Glomerular endothelial cell (primary cell): ENCODE measurements at places on chromosomes 5 and 9. TPM values are rescaled to one million over a fixed set of nuclear protein-coding genes. Genes with fewer than 3 reads are reported as not detected.

Gene FOXD1
- 10.8 and 16.8 TPM in 2 replicates for total RNA-seq

GRCh38 chr5:92402956-92403702, 1020.0 kb upstream of the ARRDC3 start:
- DNase-seq, result no peak

DNA sequence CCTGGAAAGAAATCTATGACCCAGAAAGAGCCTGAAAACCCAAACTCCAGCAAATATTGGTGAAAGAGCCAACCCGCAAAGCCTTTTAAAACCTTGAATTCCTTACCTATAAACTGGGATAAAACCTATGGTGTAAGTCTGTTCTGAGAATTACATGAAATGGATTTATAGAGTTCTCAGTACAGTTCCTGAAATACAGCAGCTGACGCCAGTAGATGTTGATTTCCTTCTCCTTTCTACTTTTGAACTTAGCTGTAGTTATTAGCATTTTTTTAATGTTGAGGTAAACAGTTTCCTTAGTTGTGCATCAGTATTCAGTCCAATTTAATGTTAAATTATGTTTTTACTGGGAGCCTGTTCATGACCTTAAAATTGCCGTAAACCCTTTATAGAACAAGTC, 3.7 kb downstream of the SPIN1 start:
- no peak for DNase-seq

Gene GPR151
- not detected in 2 replicates for total RNA-seq

DNA sequence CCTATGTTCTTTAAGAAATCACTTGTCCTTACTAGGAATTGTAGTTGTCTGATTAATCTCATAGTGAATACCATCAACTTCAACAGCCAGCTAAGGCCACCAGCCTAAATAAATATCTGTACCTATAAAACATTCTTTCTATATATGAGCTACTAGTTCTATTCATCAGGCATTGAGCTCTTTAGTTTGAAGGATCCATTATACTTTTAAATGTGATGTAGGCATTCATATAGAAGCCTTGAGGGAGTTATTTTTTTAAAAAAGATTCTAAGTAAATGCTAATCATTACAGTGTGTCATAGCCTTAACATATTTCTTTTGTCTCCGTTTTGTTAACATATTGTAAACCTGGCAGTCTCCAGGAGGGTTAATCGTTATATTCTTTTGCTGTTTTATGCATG, 838.3 kb downstream of the PTPRD start:
- DNase-seq, result no peak

DNA sequence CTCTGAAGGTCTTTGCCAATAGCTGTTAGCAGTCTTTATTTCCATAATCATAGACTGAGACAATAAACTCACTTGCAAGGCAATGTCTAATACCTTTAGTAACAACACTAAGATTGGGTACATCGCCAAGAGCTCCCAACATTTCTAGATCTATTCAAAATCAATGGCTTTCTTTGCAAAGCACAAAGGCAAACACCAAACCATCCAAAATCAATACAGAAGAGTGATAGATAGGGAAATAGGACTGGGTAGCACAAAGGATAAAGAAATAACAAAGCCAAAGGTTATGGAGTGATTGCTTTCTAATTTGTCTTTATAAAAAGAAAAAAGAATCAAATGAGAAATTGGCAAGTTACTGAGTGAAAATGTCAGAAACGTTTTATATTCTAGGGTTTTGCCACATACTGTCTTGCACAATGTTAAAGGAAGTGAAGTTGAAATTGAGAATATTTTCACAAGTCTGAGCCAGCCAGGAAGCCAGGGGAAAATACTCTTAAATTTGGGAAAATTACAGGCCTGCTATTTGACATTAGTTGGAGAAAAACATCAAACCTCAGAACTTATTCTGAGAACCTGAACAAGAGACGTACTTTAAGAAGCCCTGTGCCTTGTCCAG, 53.3 kb upstream of the LHFPL2 start:
- DNase-seq, result no peak
